ENCODE measurements at places on chromosomes 3 and 15. TPM values are rescaled to one million over a fixed set of nuclear protein-coding genes. Genes with fewer than 3 reads are reported as not detected.

DNA sequence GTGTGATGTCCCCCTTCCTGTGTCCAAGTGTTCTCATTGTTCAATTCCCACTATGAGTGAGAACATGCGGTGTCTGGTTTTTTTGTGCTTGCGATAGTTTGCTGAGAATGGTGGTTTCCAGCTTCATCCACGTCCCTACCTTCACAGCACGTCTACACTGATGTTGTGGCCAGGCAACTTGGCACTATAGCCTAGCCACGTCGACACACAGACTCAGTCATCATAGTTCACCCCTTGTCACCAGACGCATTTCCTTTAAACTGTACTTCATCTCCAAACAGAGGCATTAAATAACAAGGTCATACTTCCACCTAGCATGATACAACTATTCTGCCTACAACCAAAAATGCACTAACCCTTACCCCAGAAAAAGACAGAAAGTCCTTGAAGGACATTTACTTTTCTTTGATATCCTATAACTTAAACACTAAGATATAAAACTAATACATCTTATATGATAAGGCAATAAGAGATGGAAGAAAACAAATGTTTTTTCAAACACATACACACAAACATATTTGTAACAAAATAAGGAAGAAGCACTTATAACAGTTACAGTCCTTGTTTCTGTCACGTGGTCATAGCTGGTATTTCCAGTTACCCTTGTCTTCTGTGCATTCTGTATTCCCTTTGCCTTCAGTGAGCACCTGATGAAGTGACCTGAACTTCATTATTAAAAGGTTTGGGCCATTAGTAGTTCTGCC is 121.4 kb downstream of the KLF13 start:
- DNase-seq: no peak

DNA sequence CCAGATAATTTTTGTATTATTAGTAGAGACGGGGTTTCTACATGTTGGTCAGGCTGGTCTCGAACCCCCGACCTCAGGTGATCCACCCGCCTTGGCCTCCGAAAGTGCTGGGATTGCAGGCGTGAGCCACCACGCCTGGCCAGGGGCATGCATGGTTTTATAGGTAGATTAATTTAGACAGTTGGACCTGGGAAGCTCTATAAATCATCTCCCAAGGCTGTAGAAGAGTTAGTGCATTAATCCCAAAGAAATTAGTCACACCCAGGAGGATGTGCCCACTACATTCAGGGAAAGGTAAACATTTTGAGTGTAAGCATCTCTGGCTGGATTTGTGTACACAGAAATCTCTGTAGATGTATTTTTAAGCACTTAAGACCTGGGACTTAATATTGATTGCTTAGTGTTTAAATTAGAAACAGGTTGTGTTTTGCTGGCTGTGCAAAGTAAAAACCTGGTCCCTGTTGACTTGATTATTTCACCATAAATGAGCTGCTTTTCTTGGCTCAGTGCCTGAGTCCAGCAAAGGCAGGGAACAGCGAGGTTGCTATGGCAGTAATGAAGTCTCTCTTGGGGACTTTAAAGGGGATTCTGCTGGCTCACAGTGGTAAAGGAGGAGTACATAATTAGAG is 19.2 kb downstream of the EXOSC7 start:
- DNase-seq: no peak

DNA sequence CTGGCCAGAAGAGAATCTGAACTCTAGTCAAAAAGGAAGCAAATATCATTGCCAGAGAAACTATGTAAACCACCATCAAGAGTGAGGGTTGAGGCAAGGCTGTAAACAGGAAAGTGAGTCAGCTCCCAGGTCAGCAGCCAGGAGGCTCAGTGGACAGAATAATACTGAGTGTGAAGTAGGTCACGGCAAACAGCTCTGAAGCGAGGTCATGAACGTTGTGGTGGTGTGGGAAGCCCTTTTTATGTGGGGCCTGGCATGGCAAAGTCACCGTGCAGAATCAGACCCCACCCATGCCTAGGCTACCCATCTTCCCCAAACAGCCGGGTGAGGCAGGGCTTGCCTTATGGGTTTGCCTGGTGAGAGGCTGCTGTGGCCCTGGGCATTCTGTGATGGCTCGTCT is 43.9 kb downstream of the THBS1 start:
- DNase-seq: peak; percentile 78

GRCh38 chr15:42724276-42724675 is 12.7 kb downstream of the CDAN1 start:
- DNase-seq: no peak

Gene SLC15A2
- 5.6 TPM for polyA plus RNA-seq

Gene CPNE9
- 0.15 TPM for polyA plus RNA-seq

Gene PROK2
- polyA plus RNA-seq: 9.1 TPM

- no peak for DNase-seq
Measured at GRCh38 chr3:168714609-168715240, 619.0 kb upstream of the GOLIM4 start.

- no peak for DNase-seq
Measured at GRCh38 chr3:42988566-42988965, 9.5 kb downstream of the GASK1A start.

Gene NR2F2
- 23.7 TPM for polyA plus RNA-seq

DNA sequence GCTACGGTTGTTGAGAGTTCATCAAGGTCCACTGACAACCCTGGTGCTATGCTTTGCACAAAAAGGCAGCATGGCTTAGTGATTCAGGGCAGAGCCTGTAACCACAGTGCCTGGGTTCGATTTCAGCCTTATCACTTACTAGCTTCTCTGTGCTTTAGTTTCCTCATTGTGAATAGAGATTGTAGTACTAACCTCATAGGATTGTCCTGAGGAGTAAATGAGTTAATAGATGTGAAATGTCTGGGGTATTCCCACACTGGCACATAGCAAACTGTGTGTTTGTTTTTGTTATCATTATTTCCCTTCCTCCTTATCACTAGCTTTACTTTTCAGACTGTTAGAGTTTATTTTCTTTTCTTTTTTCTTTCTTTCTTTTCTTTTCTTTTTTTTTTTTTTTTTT is 16.3 kb downstream of the CRTAP start:
- DNase-seq: no peak

DNA sequence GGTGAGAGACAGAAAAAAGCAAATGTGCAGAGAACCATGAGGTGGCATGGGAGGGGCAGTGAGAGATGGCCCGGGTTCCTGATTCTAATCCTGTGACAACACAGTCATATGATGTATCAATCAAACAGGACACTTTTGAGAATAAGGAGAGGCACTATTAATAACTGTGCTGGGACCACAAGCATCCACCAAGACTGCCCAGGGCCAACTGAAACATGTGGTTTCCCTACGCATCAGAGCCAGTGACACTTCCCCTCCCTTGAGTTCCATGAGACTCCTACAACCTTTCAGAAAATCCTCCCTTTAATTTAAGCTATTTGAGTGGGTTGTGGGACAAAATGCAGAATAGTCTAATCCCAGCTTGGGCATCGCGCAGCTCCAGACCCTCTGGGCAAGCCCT is 17.4 kb downstream of the SH3BP5 start:
- DNase-seq: no peak

- DNase-seq: peak; percentile 91
Measured at GRCh38 chr3:50154840-50155490, at the start of gene SEMA3F. Gene SEMA3F, plus strand, starts transcription at chr3:50155324. Its CDS starts 4,299 bp downstream, at chr3:50159623.

Gene WDR53
- polyA plus RNA-seq: 16.6 TPM

All from spleen (tissue), 13 donors.